Activated T-helper 2 cell treated with anti-CD3 and anti-CD28 coated beads, Interferon-gamma antibody, Interleukin-2, Interleukin-4, amounts not matched to agents 10 μg/mL and 5 μg/mL and 100 μg/mL, durations not matched to agents 14 hours and 24 hours and 36 hours (primary cell): ENCODE measurements at places on chromosomes 3 and 15.

GRCh38 chr3:189572249-189572648 is 58.9 kb upstream of the TP63 start:
- DNase-seq = no peak

- DNase-seq = no peak
These were observed 88.6 kb upstream of the FAM3D start for GRCh38 chr3:58755150-58755549.

- DNase-seq = no peak
These were observed 210.5 kb downstream of the DTWD1 start for GRCh38 chr15:49831206-49831965.

DNA sequence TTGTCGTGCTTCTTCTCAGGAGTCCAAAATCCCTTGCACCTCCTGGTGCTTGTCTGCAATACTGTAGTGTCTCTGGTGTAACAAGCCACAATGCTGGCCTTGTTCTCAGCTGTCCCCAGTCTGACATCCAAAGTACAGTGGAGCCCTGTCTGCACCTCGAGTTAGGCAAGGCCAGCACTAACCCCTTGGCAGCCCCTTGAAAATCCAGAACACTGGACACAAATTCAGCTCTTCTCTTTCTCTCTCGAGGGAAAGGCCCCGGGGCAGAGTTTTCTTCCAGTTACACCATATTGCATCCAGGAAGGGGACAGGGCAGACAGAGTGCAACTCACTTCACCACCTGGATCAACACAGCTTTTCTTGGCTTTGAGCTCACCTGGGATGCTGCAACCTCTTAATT is 91.3 kb upstream of the ATP10A start:
- DNase-seq = no peak

GRCh38 chr15:70049701-70050301 is 47.9 kb downstream of the TLE3 start:
- no peak for DNase-seq

DNA sequence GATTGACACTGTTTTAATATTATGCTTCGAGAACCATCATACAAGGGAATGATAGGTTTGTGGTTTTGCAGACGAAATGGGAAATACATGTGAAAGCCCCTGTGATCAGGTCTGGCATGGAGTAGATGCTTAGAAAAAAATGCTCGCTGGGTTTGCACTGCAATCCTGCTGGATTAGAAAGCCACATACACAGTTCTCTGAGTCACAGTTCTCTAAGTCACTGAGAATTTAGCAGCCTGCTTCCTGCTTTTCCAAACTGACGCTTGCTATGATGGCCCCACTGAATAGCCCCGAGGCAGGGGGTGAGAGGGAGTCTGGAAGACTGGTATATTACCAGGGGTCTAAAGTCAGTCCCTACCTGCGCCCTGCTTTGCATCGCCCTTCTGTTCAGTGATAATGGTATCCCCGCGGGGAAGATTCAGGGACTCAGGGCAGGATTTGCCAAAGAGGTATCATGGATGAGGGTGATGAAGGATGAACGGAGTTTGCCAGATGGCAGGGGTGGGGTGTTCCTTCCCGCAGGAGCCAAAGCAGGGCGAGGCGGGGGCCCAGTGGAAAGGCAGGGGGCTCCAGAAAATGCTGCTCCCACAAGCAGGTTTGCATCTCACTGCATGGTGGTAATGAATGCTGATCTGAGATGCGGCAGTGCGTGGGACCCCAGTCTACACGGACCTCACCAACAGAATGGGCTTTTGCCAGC is 82.3 kb downstream of the IQSEC1 start:
- no peak for DNase-seq

- DNase-seq = no peak
These were observed 23.0 kb downstream of the BUB1B start for GRCh38 chr15:40183636-40184463.

GRCh38 chr15:92958105-92958504 is 58.0 kb downstream of the CHD2 start:
- DNase-seq = no peak

DNA sequence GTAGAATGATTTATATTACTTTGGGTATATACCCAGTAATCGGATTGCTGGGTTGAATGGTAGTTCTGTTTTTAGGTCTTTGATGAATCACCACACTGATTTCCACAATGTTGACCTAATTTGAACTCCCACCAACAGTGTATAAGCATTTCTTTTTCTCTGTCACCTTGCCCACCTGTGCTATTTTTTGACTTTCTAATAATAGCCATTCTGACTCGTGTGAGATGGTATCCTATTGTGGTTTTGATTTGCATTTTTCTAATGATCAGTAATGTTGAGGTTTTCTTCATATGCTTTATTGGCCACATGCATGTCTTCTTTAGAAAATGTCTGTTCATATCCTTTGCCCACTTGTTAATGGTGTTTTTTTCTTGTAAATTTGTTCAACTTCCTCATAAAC is 340.8 kb downstream of the PLOD2 start:
- no peak for DNase-seq

DNA sequence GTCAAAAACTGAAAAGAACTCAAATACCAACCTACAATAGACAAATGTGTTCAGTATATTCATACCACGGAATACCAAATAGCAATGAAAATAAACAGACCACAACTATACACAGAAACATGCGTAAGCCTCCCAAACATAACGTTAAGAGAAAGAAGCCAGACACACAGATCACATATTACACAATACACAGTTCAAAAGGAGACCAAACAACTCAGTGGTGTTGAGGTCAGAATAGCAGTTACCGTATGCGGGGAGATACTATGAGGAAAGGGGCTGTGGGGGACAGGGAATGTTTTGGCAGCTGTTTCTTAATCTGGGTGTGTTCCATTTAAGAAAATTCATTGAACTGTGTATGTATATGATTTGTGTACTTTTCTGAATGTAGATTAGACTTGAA is 6.6 kb downstream of the OSBPL10 start:
- DNase-seq = no peak

DNA sequence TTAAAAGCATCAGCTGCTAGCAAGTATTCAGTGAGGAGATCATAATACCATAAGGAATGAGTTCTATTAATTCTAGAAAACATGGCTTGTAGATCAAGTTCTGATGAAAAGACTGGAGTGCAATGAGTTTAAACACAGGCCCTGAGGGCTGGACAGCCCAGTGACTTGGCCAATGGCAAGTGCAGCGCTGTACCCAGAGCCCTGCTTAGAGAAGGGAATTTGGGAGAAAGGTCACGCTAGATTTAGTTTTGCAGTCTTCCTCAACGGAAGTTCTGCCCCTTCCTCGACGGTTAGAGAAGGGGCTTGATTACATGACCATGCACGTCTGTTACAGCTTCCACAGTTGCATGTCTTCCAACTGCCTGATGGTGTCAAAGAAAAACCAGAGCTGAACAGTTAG is 4.0 kb downstream of the TMEM212 start:
- no peak for DNase-seq

GRCh38 chr3:100503448-100503847 is 11.0 kb downstream of the TMEM45A start:
- DNase-seq = no peak

GRCh38 chr3:187945374-187945773 is 200.1 kb upstream of the BCL6 start:
- DNase-seq = no peak

DNA sequence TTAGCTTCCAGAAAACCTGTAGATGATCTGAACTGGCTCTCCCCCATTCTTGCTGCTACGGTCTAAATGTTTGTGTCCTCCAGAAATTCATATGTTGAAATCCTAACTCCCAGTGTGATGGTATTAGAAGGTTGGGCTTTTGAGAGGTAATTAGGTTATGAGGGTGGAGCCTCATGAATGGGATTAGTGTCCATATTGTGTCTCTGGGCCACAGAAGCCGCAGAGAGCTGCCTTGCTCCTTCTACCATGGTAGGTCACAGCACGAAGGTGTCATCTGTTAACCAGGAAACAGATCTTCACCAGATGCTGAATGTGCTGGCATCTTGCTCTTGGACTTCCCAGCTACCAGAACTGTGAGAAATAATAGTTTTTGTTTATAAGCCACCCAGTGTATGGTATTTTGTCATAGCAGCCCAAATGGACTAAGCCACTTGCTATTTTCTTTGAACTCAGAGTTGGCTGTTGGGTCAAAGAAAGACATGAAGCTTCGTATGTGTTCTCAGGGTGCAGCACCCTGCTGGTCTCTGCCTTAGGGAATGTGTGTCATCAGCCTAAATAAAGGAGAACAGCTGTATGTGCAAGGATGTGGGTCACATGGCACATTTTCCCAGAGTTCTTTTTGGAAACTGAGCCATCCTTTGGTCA is 317.5 kb upstream of the SLCO3A1 start:
- DNase-seq = no peak

DNA sequence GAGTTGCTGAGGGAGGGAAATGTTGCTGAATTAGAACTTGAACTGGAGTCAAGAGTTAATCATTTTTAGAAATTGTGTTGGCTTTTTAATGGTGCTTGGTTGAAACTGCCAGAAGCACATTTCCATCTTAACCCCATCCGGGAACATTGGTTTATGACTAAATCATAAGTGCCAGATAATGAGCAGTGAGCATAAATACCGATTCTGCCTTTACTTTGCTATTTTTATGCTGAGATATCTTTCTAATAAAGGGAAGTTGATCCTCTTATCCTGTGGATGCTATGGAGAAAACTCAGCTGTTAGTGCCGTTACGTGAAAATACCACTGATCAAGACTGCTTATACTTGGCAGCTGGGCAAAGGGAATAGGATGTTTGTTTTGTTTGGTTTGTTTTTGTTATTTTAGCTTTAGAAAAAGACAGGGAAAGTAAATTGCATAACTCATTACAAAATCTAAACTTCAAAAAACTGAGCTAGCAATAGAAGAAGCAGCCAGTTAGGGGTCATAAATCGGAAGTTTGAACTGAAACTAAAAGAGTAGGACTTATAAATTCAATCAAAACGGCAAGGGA is 813.1 kb downstream of the NAALADL2 start:
- DNase-seq = no peak

DNA sequence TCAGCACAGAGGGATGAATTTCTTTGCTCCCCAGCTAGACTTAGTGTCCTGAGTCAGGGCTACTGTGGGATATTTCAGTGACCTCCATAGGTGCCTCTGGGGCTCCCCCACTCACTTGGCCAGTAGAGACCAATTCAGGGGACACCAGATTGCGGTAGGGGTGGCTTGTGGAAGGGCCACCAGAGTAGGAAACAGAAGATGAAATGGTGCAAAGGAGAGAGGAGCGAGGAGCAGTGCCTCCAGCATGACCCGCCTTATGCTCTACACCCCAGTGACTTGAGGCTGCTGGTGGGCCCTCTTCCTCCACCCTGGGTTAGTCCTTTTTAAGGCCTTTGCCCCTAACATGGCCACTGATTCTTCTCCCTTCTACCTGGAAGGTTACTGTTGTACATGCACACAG is 2.5 kb downstream of the AEN start:
- no peak for DNase-seq

GRCh38 chr3:24678021-24678420 is 183.4 kb upstream of the THRB start:
- DNase-seq = no peak

GRCh38 chr3:98004721-98005120 is 30.4 kb downstream of the GABRR3 start:
- DNase-seq = no peak

DNA sequence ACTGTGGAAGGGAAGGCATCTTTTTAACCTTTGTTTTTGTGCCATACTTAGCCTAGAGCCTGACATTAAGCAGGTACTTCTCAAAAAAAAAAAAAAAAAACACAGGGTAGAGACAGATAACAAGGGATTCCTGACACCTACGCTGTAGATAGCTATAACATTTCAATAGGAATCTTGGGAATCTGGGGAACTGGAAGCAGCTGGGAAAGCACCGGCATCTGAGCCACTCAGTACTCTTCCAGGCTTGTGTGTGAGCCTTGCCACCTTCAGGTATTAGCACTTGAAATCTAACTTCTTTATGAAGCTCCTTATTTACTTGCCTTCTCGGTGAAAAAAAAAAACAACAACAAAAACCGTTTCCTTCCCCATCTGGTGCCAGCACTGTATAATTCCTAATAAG is 46.8 kb downstream of the PIK3CA start:
- DNase-seq = no peak

DNA sequence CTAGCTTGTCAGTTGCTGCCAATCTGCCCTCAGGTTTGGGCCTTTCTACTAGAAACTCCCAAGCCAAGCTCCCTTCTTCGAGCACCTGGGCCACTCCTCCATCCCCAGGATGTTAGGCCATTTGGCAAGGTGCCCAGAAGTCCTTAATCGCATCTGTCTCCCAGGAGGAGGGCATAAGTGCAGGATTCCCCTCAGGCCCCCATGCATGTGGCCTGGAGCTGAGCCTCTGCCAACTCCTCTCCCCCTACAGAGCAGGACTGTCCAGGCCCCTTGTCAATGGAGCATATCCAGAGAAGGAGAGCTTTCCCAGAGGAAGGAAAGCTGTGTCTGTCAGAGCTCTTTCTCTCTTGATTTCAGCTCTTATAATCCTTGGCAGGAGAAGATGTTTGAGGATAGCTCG is 182.6 kb upstream of the ROPN1 start:
- no peak for DNase-seq

- no peak for DNase-seq
These were observed 188.2 kb downstream of the ITPR1 start for GRCh38 chr3:4681301-4681700.

GRCh38 chr15:57111002-57111401 is 192.6 kb downstream of the TCF12 start:
- DNase-seq = no peak

GRCh38 chr3:107514453-107514852 is 8.3 kb upstream of the BBX start:
- DNase-seq = no peak

GRCh38 chr3:160312014-160312624 is 86.9 kb downstream of the C3orf80 start:
- DNase-seq = no peak

DNA sequence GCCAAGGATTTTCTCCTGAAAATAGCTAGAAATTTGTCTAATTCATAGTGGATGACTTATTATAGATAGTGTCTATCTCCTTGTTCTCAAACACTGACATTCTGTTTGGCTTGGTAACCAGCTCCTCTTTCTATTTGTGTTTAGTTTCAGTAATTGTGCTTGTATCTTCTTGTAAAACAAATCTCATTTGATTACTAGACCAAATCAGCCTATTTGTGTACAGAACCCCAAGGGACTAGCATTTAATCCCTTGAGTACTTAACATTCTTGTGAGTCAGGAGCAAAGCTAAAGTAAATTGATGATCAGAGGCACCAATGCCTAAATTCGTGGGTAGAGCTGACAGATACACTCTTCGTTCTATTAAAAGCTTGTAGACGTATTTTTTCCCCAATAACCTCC is 306.5 kb upstream of the SLITRK3 start:
- DNase-seq = no peak

- no peak for DNase-seq
These were observed 112.4 kb upstream of the NEDD4 start for GRCh38 chr15:56105855-56106254.

- DNase-seq = no peak
These were observed 165.6 kb upstream of the CCDC54 start for GRCh38 chr3:107211608-107212007.

GRCh38 chr3:25453619-25454004 is 25.5 kb downstream of the RARB start:
- DNase-seq = no peak

DNA sequence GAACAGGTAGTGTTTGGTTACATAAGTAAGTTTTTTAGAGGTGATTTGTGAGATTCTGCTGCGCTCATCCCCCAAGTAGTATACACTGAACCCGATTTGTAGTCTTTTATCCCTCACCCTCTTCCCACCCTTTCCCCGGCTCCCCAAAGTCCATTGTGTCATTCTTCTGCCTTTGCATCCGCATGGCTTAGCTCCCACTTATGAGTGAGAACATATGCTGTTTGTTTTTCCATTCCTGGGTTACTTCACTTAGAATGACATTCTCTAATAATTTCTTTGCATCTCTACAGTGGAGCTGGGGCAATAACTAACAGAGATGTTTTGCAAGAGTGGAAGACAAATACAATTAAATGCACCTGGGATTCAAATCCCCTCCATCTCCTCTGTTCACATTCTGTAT is 93.2 kb downstream of the TP63 start:
- no peak for DNase-seq
